Myometrial cell (primary cell): ENCODE measurements at places on chromosomes 12 and 14. TPM values are rescaled to one million over a fixed set of nuclear protein-coding genes. Genes with fewer than 3 reads are reported as not detected.

The GUCY2C gene
- not detected in 2 replicates for total RNA-seq

The ESR2 gene
- total RNA-seq = not detected in 2 replicates

The ENTPD5 gene
- 8.9 and 10.8 TPM in 2 replicates for total RNA-seq

The MAP3K9 gene
- total RNA-seq = 2.9 and 5.7 TPM in 2 replicates

The PPP4R4 gene
- under 0.01 TPM in 1 of 2 replicates, not detected in the other for total RNA-seq

The NR1H4 gene
- under 0.01 and 0.35 TPM in 2 replicates for total RNA-seq

The TM7SF3 gene
- 64.9 and 70.9 TPM in 2 replicates for total RNA-seq

The OR6C3 gene
- not detected in 2 replicates for total RNA-seq

The CPNE6 gene
- not detected in 2 replicates for total RNA-seq

The DGKA gene
- total RNA-seq = 19.9 and 32.4 TPM in 2 replicates

The BDKRB1 gene
- 62.3 and 67.5 TPM in 2 replicates for total RNA-seq

The NFE2 gene
- total RNA-seq = 0.35 TPM in 1 of 2 replicates, not detected in the other

The OTUB2 gene
- 1.6 and 4.0 TPM in 2 replicates for total RNA-seq

The RNF212B gene
- total RNA-seq = not detected in 2 replicates

The AGAP2 gene
- under 0.01 TPM in 1 of 2 replicates, not detected in the other for total RNA-seq

The NFATC4 gene
- 27.8 and 35.7 TPM in 2 replicates for total RNA-seq

The GYS2 gene
- total RNA-seq = not detected in 2 replicates

The PPP1R1A gene
- not detected in 2 replicates for total RNA-seq

The PMCH gene
- not detected in 2 replicates for total RNA-seq

The TEX52 gene
- total RNA-seq = not detected in 2 replicates

The A2M gene
- 6.6 and 25.7 TPM in 2 replicates for total RNA-seq

The TAS2R10 gene
- not detected in 2 replicates for total RNA-seq

The ELK3 gene
- total RNA-seq = 18.2 and 25.2 TPM in 2 replicates

The PLA2G1B gene
- total RNA-seq = not detected in 2 replicates

The DENND5B gene
- 2.0 and 3.7 TPM in 2 replicates for total RNA-seq

The KCNA5 gene
- total RNA-seq = not detected in 2 replicates

The TIGAR gene
- total RNA-seq = 19.0 and 20.6 TPM in 2 replicates

The SLC17A8 gene
- 0.29 TPM in 1 of 2 replicates, not detected in the other for total RNA-seq

The SAMD15 gene
- total RNA-seq = 1.7 and 2.1 TPM in 2 replicates

The PTPN21 gene
- total RNA-seq = 5.2 and 10.1 TPM in 2 replicates

The HAL gene
- total RNA-seq = not detected in 2 replicates

The LRRIQ1 gene
- under 0.01 and 0.35 TPM in 2 replicates for total RNA-seq

The PRMT5 gene
- 86.1 and 97.2 TPM in 2 replicates for total RNA-seq

The CCDC38 gene
- not detected in 2 replicates for total RNA-seq

The FGD4 gene
- 5.2 and 5.8 TPM in 2 replicates for total RNA-seq

The SLIRP gene
- total RNA-seq = 330 and 408 TPM in 2 replicates

The TAS2R50 gene
- 0.53 TPM in 1 of 2 replicates, not detected in the other for total RNA-seq

The HOXC11 gene
- total RNA-seq = 1.2 and 3.2 TPM in 2 replicates

The RASAL1 gene
- not detected in 2 replicates for total RNA-seq

The CLEC1B gene
- total RNA-seq = not detected in 2 replicates

The PROX2 gene
- not detected in 2 replicates for total RNA-seq

The ASPG gene
- total RNA-seq = not detected in 2 replicates

The RTL1 gene
- not detected in 2 replicates for total RNA-seq

The CIDEB gene
- 1.4 and 2.3 TPM in 2 replicates for total RNA-seq

The GZMH gene
- total RNA-seq = not detected in 2 replicates

The IFI27 gene
- total RNA-seq = 0.58 and 1.4 TPM in 2 replicates

The SMCO2 gene
- total RNA-seq = not detected in 2 replicates

The ART4 gene
- not detected in 2 replicates for total RNA-seq

The P3H3 gene
- total RNA-seq = 69.5 and 75.1 TPM in 2 replicates

The KRT78 gene
- total RNA-seq = not detected in 2 replicates

The ACRBP gene
- 0.18 TPM in 1 of 2 replicates, not detected in the other for total RNA-seq

The METTL25 gene
- 3.7 and 5.5 TPM in 2 replicates for total RNA-seq

The PYM1 gene
- 46.4 and 54.8 TPM in 2 replicates for total RNA-seq

The TRIP11 gene
- 31.4 and 34.0 TPM in 2 replicates for total RNA-seq

The EML5 gene
- total RNA-seq = under 0.01 TPM in 1 of 2 replicates, not detected in the other

The KRT82 gene
- total RNA-seq = not detected in 2 replicates

The NOXRED1 gene
- not detected in 2 replicates for total RNA-seq
